ENCODE measurements at places on chromosomes 1 and 21.
A peak's percentile ranks its signal among the peaks of the same experiment; 100 is the strongest.

- no peak for DNase-seq
Observed at GRCh38 chr1:219476716-219477115, 136.2 kb downstream of the ZC3H11B start.

DNA sequence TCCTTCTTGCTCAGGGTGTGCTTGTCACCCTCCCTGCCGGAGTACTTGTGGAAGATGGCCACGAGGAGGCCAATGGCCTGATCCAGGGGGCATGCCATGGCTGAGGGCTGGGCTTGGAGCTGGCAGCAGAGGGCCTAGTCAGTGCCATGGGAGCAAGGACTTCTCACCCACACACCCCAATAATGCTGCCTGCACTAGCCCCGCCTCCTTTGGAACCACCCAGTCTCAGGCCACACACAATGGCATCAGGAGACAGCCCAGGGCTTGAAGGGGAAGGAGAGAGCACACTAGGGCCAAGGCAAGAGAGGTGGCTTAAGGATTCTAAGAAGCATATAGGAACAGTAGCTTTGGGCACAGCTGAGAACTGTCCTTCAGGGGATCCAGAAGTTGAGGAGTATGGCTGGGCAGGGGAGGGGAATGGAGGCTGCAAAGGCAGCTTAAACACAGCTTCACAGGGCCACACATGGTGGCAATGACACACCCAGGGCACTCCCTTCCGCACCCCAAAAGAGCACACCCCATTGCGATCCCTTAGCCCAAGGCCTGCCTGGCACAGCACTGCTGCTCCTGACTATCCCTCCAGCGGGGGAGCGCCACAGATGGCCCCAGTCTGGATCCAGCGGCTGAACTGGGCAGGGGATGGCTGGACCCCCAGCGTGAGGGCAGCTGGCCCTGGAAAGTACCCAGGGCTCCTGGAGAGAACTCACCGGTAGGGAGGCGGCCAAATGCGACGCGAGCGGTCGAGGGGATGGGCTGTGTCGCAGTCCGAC lies at the start of gene S100A6:
S100A6 (minus strand) TSS at position 750 of the 770 bp plus-strand sequence; CDS start at position 98, 652 bp downstream.
- peak; percentile 23 for DNase-seq

- DNase-seq, result no peak
Observed at GRCh38 chr1:226964068-226964425, 24.0 kb downstream of the COQ8A start.

DNA sequence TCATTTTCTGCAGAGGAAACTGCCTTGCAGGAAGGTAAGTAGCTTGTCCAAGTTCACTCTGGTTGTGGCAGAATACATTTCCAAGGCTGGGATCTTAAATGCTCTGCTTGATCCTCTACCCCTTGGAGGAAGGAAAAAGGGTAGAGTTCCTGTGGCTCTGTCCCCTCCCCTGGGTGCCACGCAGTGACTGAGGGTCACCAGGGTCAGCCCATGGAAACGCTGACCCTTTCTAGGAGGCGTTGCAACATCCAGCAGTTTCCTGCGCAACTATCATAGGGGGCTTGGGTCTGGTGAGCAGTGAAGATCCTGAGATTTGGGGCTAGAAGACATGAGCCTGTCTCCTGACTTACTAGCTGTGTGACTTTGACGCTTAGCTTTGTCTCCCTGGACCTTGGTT lies 29.4 kb upstream of the EPS8L3 start:
- DNase-seq, result no peak

- DNase-seq, result no peak
Observed at GRCh38 chr1:21914450-21914849, 22.7 kb downstream of the HSPG2 start.

DNA sequence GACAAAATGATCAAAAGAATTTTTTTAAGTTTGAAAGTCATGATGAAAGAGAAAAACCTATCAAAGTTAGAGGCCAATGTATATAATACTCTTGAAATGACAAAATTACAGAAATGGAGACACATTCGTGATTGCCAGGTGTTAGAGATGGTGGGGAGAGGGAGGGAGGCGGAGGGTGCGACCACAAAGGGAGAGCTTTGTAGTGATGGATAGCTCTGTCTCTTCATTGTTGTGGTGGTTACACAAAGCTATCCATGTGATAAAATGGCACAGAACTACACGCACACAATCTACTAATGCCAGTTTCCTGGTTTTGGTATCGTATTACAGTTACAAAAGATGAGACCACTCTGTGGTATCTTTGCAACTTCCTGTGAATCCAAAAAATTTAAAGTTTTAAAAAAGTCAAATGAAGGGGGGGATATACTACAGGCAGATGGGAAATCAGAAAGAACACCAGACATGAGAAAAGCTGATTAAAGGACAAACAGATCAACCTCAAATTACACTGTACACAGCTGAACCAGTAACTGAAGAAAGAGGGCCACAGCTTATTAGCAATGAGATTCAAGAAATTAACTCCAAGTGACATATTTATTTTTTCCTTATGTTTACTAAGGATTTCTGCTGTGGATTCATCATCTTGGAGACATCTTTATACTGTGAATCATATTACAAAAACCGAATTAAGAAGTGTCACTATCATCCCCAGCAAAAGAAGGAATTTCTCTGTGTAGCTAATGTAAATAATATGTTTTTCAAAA lies 199.1 kb downstream of the SLC45A1 start:
- no peak for DNase-seq

GRCh38 chr1:3115275-3116149 lies 46.5 kb downstream of the PRDM16 start:
- no peak for DNase-seq

- no peak for DNase-seq
Observed at GRCh38 chr1:84719543-84720217, 29.4 kb upstream of the SSX2IP start.

- no peak for DNase-seq
Observed at GRCh38 chr1:41101076-41101475, 79.6 kb upstream of the SLFNL1 start.

DNA sequence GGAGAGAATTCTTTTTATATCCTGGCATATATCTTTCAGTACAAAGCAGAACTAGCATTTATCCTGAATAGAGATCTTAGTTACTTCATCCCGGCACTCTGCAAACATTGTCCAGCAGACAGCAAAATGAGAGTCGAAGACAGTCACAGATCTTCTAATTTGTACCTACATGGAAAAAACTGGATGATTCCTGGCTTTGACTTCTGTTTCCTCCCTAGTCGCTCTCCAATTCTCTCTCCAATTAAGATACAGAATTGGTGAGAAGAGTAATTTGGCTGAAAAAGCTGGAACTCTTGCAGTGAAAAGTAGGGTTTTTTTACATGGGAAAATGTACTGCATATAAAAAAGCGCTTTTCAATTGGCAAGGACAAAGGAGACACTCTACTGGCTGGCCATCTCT lies 151.1 kb upstream of the C8B start:
- DNase-seq, result no peak

GRCh38 chr1:72567521-72567920 lies 285.2 kb upstream of the NEGR1 start:
- no peak for DNase-seq

DNA sequence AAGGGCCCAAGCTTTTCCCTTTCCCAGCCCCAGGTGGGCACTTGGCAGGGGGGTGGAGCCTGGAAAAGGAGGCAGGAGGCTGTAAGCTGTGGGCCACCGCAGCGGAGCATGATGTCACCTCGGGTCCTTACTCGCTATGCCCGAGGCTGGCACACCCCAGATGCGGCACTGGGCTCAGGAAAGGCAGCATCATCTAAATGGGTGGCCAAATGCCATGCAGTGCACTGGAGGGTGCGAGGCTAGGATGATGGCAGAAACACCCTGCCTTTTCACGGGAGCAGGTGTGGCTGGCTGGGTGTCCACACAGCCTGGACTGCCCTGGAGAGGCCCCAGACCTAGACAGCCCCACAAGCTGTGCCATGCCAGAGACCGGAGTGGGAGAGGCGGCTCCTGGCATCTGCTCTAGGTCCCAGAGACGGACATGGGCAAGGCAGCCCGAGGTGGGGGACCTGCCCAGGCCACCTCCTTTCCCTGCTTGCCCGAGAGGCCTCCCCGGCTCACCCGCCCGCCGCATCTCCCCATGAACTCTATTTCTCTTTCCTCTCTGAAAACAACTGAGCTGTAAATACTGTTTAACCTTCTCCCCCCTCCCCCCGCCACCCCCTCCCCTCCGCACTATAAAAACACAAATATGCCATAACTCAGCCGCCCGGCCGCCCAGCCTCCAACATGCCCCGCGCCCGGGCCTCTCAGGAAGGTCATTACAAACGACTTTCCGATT lies 124.7 kb downstream of the CASZ1 start:
- DNase-seq, result no peak

- no peak for DNase-seq
Observed at GRCh38 chr1:172136925-172137324, 283.6 kb upstream of the C1orf105 start.

DNA sequence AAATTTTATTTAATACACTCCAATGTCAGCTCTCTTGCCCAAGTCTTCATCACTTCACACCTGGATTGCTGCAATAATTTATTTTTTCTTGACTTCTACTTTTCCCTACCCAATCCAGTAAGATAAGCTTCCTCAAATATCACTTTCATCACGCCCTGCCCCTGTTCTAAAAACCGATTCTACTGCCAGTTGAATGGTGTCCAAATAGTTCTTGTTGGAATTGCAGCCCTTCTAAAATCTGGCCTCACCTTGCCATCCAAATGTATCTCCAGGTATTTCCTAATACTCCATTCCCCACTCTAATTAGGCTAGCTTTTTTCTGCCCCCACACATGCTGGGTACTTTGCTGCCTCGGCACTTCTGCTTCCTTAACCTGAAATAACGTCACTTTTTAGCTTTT lies 152.5 kb downstream of the HMCN1 start:
- DNase-seq, result no peak

GRCh38 chr1:184061396-184062003 lies 10.0 kb downstream of the TSEN15 start:
- DNase-seq, result no peak

GRCh38 chr1:27690183-27690582 lies 18.2 kb upstream of the IFI6 start:
- no peak for DNase-seq

DNA sequence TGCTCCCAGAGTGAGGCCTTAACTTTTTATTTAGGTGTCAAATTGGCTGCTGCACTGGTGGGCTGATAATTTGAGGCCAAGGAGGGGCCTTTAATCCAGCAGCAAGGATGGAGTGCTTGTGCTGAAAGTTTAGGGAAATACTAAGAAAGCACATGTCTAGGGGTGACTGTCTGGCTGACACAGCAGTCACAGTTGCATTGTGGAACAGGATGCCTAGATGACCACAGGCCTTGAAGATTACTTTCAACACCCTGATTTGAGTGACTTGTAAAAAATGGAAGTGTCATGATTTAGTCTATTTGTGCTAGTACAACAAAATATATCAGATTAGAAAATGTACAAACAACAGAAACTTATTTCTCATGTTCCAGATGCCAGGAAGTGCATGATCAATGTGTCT lies 57.7 kb downstream of the ZNF697 start:
- DNase-seq, result no peak

- DNase-seq, result no peak
Observed at GRCh38 chr1:1764876-1765470, 13.3 kb downstream of the NADK start.

- no peak for DNase-seq
Observed at GRCh38 chr1:218296162-218296561, 11.1 kb downstream of the RRP15 start.

DNA sequence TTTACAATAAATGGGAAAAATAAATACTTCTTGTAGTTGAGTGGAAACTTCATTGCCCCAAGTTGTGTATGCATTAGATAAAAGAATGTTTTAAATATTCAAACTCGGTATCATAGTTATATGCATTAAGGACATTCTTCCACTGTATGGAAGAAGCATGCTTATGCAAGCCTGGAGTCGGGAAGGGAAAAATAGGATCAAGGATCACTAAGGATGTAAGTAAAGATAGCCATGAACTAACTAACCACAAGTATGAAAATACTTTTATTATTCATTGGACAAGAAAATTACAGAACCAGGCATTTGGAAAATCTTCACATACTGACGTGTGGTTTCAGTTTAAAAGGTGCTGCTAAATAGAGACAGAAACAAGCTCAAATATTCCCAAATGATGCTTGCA lies 26.9 kb upstream of the DPYD start:
- no peak for DNase-seq

DNA sequence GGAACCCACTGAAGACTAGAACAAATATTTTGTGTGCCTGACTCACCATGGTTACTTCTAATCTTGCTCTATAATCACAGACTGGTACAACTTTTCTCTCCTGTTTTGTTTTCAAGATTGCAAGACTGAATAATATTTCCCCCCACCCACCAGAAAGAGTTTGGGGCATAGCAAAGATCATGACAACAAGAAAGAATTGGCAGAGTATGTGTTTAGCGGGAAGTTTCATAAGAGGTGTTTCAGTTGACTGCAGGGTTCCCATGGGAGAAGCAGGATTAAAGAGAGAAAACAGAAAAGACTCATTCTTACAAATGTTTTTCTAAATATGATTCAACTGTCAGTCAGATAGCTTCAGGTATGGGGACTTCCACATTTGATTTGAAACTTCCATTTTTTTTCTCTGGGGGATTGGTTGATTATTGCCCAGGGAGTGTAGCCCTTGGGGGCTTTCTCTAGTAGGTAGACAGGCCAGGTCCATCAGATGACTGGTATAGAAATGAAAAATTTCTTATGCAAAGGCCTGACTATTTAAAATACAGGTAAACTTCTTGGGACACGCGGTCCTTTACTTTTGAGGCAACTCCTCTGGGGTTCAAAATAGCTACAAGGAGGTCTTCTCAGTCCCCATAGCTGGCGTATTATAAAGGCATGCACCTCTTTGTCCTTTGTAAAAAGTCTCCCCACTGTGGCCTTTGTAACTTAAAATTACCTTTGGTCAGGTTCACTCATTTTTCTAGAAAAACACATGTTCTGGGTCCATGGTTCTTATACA lies 13.9 kb downstream of the OR14I1 start:
- DNase-seq, result no peak

DNA sequence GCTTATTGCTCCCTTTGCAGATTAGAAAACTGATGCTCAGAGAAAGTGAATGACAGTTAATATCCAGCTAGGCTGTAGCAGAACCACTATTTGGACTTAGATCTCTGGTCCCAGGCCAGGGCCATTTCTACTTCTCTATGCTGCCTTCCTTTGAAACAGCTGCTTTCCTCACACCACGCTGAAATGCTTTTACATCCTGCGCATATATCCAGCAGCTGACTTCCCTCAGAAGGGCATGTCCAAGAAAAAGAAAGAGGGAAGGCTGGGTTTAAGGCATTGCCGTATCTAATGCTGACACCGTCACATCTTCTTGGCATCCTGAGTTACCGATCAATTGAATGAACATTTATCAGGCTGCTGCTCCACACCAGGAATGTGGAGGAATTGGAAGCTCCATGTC lies 122.4 kb downstream of the UBE2U start:
- DNase-seq, result no peak

GRCh38 chr1:85947186-85947585 lies 209.4 kb downstream of the COL24A1 start:
- DNase-seq, result no peak

DNA sequence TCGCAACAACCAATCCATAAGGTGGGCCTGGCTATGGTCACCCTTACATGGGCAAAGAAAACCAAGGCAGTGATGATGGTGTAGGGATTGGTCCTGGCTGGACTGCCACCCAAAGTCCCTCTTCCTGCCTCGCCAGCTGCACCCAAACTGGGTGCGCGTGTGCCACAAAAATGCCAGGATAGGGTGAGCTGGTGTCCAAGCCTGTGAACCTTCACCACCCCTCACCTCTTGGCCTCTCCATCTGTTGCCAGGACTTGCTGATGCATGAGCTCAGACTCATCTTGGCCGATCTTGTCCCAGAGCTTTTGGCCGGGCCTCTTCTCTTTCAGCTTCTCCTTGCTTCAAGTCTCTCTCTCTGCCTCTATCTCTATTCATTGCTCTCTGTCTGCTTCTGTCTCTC lies 41.8 kb downstream of the FOXD2 start:
- DNase-seq, result no peak
